ENCODE measurements at places on chromosomes 7 and 10.

DNA sequence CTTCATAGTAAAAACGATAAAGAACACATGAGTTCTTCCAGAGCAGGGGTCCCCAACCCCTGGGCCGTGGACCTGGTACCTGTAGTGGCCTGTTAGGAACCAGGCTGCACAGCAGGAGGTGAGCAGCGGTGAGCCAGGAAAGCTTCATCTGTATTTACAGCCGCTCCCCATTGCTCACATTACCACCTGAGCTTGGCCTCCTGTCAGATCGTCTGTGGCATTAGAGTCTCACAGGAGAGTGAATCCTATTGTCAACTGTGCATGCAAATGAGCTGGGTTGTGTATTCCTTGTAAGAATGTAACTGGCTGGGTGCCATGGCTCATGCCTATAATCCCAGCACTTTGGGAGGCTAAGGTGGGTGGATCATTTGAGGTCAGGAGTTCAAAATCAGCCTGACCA is 229.5 kb downstream of the CNTNAP2 start:
- DNase-seq: no peak

- DNase-seq: no peak
Measured at GRCh38 chr7:78501064-78501463, 702.5 kb downstream of the PHTF2 start.

DNA sequence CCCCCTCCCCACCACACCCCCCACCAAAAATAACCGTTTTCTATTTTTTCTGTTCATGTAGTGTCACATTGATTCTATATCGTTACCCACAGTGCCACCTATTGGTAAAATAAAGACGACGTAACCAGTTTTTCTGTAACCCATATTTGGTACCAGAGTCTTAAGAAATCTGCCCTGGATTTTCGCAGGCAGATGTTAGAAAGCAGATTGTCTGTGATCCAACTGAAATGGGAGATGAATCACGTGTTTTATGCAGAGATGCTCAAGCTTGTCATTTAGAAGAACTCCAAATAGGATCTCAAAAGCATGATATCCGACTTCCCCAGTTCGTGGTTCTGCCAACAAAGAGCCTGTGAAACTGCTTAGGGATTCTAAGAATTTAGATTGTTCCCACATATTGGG is 261.1 kb upstream of the CSTF2T start:
- peak; percentile 23 for DNase-seq

DNA sequence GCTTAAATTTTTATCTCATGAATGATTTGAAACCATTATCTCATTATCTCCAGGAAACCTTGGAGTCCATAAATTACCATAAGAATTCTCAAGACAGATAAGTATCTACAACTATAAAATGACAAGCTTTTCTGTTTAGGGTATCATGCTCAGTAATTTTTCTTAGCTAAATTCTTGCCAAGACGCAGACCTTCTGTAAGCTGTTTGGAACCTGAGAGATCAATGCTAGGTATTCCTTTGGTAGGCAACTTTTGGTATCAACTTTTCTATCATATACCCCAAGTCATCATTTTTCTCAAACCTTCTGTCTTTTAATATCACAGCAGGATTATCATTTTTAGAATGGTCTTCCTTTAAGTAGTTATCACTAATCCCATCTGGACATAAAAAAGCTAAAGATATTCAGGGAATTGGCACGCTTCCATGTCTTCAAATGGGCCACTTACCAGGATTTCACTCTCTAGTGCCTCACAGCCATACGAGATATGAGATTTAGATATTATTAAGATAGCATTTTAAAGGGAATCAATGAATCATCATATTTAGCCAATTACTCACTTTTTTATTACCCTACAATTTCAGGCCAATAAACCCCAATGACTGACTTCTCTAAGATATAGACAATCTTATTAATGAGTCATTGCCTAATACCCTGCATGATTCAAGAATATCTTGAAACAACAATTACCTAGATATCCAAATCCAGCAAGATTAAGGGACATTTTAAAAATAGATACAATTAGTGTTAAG is 544.1 kb downstream of the HTR7 start:
- no peak for DNase-seq

GRCh38 chr10:61172182-61172926 is 228.4 kb upstream of the RHOBTB1 start:
- DNase-seq: no peak

DNA sequence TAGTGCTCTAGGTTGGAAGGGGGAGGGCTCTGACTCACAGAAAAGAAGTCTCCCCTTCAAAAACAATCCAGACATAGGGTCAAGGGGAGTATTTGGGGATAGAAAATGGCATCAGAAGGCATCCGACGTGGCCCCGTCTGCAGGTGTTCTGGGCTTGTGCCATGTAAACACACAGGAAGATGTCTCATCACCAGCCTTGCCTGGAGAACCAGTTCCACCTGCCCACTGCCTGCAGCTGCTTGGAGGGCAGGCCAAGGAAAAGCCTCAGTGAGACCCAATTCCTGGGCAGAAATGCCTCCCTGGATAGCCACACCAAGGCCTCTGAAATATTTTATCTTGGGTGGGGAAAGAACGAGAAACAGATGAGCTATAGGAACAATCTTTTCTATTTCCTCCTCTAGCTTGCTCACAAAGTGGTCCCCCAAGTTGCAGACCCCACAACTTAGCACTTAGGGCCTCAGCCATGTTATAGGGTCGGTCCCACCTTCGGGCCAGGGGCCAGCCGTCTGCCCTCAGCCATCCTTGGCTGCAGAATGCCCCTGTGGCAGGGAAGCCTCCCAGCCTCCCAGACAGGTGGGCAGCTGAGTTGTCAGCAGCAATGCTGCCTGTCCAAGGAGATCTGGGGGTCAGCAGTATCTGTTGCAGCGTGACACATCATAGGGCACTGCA is 54.3 kb upstream of the ECHDC3 start:
- no peak for DNase-seq

DNA sequence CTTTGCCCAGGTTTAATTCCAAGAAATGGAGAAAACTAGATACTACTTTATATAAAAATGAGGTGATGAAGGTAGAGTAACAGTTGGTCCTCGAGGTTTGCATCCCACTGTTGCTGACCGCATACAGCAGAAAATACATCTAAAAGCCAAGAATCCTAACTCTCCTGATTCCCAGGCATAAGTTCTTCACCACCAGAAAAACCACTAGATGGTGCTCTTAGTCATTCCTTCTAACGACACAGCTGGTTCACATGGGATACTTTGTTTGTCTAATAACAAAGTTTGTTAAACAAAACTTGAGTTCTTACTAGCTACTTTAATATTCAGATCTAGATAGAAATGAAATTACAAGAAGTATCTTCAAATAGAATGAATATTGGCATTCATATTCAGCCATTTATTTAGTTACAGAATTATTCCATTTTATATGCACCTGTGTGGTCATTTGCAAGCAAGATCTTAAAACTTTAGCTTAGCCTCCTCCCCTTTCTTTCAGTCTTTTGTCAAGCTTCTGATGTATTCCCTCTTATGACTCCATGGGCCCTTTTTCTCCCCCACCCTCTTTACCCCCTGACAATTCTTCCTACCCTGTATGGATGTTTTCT is 54.1 kb upstream of the CYP26C1 start:
- peak; percentile 42 for DNase-seq

Measured in RCC 7860 (cell line).